ENCODE measurements at places on chromosomes 2 and 18.

DNA sequence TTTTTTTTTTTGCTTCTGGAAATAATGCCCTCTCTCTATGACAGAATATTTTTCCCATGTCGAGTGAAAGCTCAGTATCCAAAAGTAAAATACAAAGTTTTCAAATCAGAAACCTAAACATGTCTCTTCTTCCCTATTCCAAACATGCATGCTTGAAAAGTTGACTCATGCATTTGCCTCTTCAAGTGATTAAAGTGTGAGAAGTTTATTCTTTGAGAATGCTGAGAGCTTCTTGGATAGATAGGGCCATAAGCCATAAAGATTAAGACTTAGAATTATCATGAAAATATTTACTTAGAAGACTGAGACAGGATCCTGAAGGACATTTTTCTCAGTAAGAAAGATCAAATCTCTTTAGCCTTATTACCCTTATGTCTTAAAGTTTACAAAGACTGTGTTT, 98.6 kb upstream of the EPB41L5 start:
- DNase-seq, result no peak

DNA sequence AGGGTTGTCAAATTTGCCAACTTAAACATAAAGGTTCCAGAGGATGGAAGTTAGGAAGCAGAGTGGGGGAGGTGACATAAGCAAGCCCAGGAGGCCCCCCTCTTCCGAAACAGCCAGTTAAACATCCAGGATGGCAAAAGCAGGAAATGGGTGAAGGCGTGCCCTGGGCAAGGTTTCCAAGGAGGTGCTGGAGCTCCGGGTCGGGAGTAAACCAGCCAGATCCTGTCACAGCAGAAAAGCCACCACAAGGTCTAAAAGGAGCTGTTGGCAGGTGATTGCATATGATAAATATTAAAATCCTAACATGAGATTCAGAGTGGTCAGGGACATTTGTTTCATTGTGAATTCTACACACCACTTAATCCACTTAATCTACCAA, 572.2 kb upstream of the SALL3 start:
- no peak for DNase-seq

DNA sequence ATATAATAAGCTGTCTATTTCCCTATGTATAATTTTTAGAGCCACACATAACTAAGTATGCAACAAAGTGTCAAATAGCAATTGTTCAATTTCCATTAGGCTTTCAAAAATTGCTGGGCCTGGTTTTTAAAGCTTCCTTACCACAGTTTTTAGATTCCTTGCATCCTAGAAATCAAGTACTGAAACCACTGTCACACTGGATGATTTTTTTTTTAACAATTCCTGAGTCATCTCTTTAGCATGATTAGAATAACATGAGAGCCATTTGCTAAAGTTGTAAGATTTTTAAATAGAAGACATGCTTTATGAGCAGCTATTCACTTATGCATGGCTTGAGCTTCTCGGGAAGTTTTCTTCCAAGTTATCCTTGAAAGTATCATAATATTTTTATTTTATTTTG, 319.5 kb upstream of the NXPH2 start:
- DNase-seq, result no peak

- DNase-seq, result no peak
Measured at GRCh38 chr2:40877734-40878288, 425.9 kb upstream of the SLC8A1 start.

- no peak for DNase-seq
Measured at GRCh38 chr2:177353187-177353478, 39.4 kb upstream of the AGPS start.

GRCh38 chr18:78006006-78006773, 756.5 kb downstream of the GALR1 start:
- DNase-seq, result no peak

- DNase-seq, result no peak
Measured at GRCh38 chr2:126672980-126673605, 17.1 kb downstream of the GYPC start.

DNA sequence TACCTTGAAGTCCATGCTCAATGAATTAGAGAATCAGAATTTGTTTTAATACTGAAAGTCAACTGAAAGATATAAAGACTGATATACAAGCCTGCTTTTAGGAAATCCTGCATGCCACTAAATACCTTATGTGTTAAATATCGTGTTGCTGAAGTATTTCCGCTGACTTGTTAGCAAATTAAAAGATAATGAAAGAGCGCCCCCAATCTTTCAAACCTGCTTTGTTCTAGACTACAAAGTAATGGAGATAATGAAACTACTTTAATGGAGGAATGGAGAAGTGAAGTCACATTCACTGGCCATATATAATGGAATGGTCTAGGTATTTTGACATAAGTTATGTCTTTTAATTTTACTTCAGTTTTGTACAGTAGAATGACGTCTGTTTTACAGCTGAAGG, 95.7 kb downstream of the ASXL3 start:
- DNase-seq, result no peak

DNA sequence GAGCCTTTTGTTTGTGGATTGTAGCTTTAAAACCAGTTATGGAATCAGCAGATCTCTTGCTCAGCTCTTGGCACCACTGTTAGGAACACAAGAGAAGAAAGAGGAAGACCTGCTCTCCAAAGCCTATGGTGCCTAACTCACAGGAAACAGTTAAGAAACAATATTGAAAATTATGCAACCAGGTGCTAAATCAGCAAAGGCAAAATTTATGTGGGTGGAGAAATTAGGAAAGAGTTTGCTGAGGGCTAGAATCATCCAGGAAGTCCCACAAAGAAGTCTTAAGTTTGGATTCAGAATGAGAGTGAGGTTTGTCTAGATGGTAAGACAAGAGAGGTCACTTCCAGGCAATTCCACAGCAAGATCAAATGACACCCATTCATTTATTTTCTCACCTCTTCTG, 49.4 kb downstream of the AOX1 start:
- no peak for DNase-seq

- no peak for DNase-seq
Measured at GRCh38 chr2:239827523-239827890, 197.6 kb downstream of the NDUFA10 start.

DNA sequence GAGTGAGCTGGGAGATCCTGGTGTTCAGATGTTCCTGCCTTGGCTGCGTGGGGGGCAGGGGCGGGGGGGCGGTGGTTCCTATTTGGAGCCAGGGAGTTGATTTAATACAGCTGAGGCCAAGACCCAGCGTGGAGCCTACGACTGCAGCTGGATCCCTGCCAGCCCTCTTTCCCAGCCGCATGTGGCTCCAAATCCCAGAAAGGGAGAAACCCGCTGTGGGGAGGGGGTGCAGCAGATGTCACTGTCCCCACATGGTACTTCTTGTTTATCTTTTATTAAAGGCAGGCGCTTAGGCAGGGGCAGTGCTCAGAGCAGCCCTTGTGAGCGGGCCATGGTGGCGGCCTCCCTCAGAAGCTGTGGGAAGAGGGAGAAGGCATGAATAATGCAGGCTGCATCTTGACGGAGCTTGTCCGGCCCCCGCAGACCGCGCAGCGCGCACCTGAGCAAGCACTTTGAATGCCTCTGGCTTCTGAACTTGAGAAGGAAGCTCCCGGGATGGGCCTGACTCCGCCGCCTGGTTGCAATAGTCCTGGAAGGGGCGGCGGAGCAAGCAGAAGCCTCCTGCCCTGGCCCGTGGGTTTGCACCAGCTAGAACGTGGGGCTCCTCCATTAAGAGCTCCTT, 112.1 kb downstream of the GLI2 start:
- DNase-seq, result no peak

DNA sequence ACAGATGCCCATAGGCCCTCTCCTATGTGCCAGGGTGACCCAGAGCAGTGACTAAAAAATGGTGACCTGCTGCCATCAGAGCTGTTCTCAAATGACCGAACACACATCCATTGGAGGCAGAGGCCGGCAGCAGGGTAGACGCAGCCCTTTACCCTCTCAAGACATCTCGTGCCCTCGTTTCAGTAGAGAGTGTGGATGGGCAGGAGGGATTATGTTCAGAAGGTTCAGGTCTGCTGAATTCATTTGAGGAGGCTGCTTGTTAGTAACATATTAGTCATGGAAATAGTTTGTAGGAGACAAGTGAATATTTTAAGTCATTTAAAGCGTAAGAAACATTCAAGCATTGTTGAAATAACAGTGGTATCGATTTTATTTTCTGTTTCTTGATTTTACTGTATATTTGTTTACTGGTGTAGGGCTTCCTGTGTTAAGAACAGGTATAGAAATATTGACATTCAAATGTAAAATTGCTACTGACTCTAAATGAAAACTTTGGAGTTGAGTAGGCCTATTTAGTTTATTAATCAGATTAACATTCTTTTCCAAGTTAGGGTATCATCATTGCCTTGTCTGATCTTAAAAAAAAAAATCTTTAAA, 82.6 kb downstream of the ZNF532 start:
- no peak for DNase-seq
